ENCODE measurements at places on chromosomes 6 and 20.
A peak's percentile ranks its signal among the peaks of the same experiment; 100 is the strongest.

DNA sequence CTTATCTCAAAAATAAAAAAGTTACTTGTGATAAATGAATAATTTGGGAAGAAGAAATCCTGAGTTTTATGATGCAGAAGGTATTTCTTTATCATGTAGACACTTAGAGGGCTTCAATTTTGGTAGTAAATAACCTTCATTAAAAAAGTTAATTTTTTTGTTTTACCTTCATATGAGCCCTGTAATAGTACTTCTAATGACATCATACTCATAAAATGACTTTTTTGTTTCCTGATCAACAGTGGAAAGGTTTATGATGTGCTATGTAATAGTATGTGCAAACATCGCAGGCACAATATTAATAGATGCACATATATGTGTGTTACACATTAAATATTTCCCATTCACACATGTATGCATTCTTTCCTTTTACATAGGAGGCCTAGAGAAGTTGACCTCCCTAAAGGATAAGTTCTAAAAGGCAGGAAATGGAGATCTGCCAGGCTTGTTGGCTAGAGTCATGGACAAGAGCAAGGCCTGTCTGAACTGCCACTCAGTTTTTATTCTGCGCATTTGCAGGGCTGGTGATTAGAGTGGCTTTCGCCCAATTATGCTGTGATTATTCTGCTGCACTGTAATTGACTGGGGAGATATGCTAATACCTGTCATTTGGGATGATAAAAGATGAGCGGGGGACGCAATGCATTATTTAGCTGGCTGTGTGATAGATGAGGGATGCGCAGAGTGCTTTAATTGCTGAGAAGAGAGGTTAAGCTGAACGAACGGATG lies 272.6 kb downstream of the TMEM242 start:
- H3K27me3 ChIP-seq, result no peaks in the 10 kb centered on the region
- no peak for DNase-seq
- H3K36me3 ChIP-seq, result peaks cover 10% of the 10 kb centered on the region
- H3K4me1 ChIP-seq, result peaks cover 25% of the 10 kb centered on the region

GRCh38 chr6:98821756-98822405 lies 12.5 kb upstream of the POU3F2 start:
- DNase-seq, result no peak
- H3K4me3 ChIP-seq, result no peak overlapping the region
- peaks cover 18% of the 10 kb centered on the region for H3K4me1 ChIP-seq

DNA sequence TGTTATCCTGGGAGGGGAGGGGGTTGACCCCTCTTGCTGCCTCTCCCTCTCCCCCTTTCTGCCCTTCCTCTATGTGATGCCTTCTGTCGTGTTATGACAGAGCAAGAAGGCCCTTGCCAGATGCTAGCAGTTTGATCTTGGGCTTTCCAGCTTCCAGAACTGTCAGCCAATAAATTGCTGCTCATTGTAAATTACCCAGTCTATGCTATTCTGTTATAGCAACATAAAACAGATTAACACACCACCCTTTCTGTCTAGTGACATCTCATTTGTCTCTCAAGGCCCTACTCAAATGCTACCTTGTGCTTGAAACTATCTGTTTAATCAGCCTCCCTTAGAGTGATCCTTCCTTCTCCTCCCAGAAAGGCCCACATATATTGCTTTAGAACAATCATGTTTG lies 16.4 kb upstream of the MAP3K4 start:
- peak overlapping the region; percentile 50 for H3K27ac ChIP-seq
- DNase-seq, result no peak
- H3K27me3 ChIP-seq, result no peaks in the 10 kb centered on the region
- no peak overlapping the region for H3K4me3 ChIP-seq

GRCh38 chr20:22452442-22453011 lies 131.8 kb downstream of the FOXA2 start:
- H3K4me1 ChIP-seq, result peaks cover 6% of the 10 kb centered on the region
- no peaks in the 10 kb centered on the region for H3K36me3 ChIP-seq
- H3K4me3 ChIP-seq, result no peak overlapping the region
- H3K27me3 ChIP-seq, result no peaks in the 10 kb centered on the region

DNA sequence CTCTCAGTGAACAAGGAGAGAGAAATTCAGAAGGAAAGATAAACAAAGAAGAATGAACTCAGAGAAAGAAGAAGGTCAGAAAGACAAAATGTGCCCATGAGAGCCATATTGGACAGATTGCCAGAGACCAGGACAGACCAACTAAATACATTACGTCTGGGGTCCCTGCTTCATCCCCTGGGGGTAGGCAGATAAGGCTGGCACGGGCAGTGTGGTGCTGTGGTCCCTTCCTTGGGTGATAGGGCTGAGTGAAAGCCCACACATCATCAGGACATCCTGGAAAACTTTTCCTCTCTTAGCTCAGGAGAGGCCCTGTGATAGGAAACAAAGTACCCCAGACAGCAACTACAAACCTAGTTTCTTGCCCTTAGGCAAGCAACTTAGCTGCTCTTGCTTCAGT lies 13.2 kb upstream of the ARMC12 start:
- H3K4me1 ChIP-seq, result peaks cover 100% of the 10 kb centered on the region
- H3K36me3 ChIP-seq, result no peaks in the 10 kb centered on the region
- no peak overlapping the region for H3K4me3 ChIP-seq
- DNase-seq, result no peak

- no peaks in the 10 kb centered on the region for H3K27me3 ChIP-seq
- no peaks in the 10 kb centered on the region for H3K36me3 ChIP-seq
- H3K4me1 ChIP-seq, result peaks cover 18% of the 10 kb centered on the region
- peak overlapping the region; percentile 81 for H3K4me3 ChIP-seq
These were observed 597 bp upstream of the HINT3 start for GRCh38 chr6:125955973-125956372.

- no peak for DNase-seq
- no peak overlapping the region for H3K4me3 ChIP-seq
- no peaks in the 10 kb centered on the region for H3K36me3 ChIP-seq
- peaks cover 14% of the 10 kb centered on the region for H3K4me1 ChIP-seq
- H3K27me3 ChIP-seq, result no peaks in the 10 kb centered on the region
These were observed 8.3 kb downstream of the KIF3B start for GRCh38 chr20:32285621-32286371.

- H3K4me1 ChIP-seq, result no peaks in the 10 kb centered on the region
- no peak overlapping the region for H3K27ac ChIP-seq
- H3K27me3 ChIP-seq, result no peaks in the 10 kb centered on the region
- no peak overlapping the region for H3K4me3 ChIP-seq
- H3K36me3 ChIP-seq, result no peaks in the 10 kb centered on the region
These were observed 26.3 kb upstream of the TFB1M start for GRCh38 chr6:155340464-155341129.

- H3K36me3 ChIP-seq, result no peaks in the 10 kb centered on the region
- H3K4me3 ChIP-seq, result no peak overlapping the region
- H3K27ac ChIP-seq, result no peak overlapping the region
- DNase-seq, result no peak
- no peaks in the 10 kb centered on the region for H3K4me1 ChIP-seq
- no peaks in the 10 kb centered on the region for H3K27me3 ChIP-seq
These were observed 27.8 kb downstream of the FOXA2 start for GRCh38 chr20:22556565-22557056.

GRCh38 chr20:6469695-6470094 lies 297.8 kb upstream of the BMP2 start:
- no peaks in the 10 kb centered on the region for H3K4me1 ChIP-seq
- no peak for DNase-seq
- H3K4me3 ChIP-seq, result no peak overlapping the region
- H3K27me3 ChIP-seq, result no peaks in the 10 kb centered on the region
- no peak overlapping the region for H3K27ac ChIP-seq

DNA sequence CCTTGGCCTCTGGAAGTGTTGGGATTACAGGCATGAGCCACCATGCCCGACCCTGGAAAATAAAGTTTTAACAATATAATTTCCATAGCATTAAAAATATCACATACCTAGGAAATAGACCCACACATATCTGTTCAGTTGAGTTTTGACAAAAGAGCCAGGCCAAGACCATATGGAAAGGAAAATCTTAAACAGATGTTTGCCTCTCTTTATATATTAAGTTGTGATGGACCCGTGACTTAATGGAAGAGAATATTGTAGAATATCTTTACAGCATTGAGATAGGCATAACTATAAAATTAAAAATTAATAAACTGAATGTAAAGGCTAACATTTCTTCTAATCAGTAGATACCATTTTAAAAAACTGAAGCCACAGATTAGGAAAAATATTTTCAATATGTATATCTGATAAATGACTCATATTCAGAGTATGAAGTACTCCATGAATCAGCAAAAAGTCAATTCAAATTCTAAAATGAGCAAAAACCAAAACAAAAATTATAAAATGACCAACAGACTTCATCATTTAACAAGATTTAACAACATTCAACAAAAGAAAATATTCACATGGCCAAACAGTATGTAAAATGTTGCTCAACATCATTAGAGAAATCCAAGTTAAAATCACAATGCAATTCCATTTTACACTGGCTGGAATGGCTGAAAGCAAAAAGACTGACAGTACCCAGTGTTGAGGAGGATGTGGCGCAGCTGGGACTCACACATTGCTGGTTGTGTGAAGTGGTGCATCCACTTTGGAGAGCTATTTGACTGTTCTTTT lies 43.3 kb downstream of the GTF2H5 start:
- DNase-seq, result no peak
- no peaks in the 10 kb centered on the region for H3K36me3 ChIP-seq
- no peak overlapping the region for H3K4me3 ChIP-seq
- H3K27ac ChIP-seq, result no peak overlapping the region

GRCh38 chr6:142474531-142475289 lies 172.9 kb downstream of the ADGRG6 start:
- H3K4me3 ChIP-seq, result no peak overlapping the region
- H3K27me3 ChIP-seq, result no peaks in the 10 kb centered on the region
- no peak for DNase-seq

GRCh38 chr20:31670371-31671228 lies 32.9 kb downstream of the COX4I2 start:
- H3K4me1 ChIP-seq, result peaks cover 86% of the 10 kb centered on the region

DNA sequence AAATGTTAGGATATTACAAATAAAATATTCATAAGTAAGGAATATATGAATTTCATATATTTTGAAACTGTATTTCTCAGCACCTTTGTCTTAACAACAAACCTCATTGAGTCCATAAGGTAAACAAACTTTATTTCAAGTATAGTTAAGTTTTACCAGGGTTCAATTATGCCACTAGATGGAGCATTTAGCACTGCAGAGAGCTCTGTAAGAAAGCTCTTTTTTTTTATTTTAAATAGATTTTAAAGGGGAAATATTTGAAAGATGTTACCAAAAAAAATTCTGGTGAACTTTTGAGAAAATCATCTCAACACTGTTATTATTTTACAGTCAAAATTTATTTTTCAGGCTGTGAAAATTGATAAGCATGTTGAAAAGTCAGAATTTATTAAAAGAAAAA lies 955.2 kb upstream of the EYS start:
- no peak overlapping the region for H3K4me3 ChIP-seq
- DNase-seq, result no peak
- no peak overlapping the region for H3K27ac ChIP-seq
- H3K36me3 ChIP-seq, result no peaks in the 10 kb centered on the region

GRCh38 chr20:19828232-19828631 lies 70.2 kb downstream of the RIN2 start:
- H3K36me3 ChIP-seq, result no peaks in the 10 kb centered on the region
- H3K27me3 ChIP-seq, result no peaks in the 10 kb centered on the region
- H3K4me1 ChIP-seq, result peaks cover 3% of the 10 kb centered on the region
- H3K4me3 ChIP-seq, result no peak overlapping the region
- no peak overlapping the region for H3K27ac ChIP-seq
